Ecto neural progenitor cell (in vitro differentiated cells): ENCODE measurements at places on chromosomes 13 and 19.

- no peak for DNase-seq
Observed at GRCh38 chr13:50629497-50629896, 214.0 kb downstream of the DLEU7 start.

DNA sequence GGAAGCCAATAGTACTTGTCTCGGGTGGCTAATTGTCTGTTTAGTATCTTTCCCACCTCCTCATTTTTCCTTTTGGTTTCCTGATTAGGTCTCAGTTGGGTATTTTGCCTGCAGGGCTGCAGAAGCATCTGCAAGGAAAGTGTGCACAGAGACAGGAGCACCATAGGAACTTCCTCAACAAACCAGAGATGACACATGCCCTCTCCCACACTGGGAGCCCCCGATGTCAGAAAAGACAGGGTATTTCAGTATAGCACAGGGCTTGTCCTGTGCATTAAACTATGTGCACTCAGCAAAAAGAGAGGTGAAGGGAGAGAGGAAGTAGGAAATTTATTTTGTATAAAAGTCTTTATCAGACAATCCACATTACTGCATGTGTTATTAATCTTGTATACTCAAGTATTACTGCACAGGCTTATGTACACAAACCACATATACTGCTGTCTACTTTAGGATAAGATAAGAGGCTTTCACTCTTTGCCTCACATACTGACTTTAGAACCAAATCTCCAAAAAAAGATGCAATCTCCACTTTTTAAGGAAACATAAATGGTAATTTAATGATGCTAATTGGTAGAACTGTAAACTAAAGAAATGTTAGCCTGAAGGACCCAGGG lies 501.0 kb downstream of the FOXO1 start:
- no peak for DNase-seq

DNA sequence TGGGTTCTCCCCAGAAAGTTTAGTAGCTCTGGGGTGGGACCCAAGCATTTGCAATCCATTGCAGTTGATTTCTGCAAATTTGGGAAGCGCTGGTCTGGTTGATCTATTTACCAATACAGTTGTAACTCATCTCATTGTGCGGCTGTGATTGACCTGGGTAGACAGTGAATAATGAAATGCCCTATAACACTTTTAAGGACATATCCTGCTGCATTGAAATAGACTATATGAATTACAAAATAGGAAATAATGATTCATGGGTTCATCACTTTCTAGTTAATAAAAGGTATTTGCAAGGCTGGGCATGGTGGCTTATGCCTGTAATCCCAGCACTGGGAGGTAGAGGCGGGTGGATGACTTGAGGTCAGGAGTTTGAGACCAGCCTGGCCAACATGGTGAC lies 59.0 kb upstream of the FARP1 start:
- DNase-seq = no peak

DNA sequence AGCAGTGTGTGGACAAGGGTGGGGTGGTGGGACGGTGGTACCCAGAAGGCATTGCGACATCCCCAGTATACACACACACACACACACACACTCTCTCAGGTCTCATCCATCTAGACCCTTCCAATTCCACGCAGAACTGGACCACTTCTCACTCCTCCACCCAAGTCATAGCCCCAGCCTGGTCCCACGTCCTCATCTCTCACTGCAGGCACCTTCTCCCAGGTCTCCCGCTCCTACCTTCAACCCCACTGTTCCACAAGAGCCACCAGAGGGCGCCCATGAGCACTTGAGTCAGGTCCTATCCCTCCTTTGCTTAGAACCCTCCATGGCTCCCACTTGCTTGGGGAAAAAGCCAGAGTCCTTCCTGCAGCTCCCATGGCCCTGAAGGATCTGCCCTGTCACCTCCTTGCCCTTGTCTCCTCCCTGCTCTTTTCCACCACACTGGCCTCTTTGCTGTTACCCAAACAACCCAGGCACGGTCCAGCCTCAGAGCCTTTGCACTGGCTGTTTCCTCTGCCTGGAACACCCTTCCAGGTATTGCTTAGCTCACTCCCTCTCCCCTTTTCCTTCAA lies 62.6 kb downstream of the IER2 start:
- DNase-seq = no peak

DNA sequence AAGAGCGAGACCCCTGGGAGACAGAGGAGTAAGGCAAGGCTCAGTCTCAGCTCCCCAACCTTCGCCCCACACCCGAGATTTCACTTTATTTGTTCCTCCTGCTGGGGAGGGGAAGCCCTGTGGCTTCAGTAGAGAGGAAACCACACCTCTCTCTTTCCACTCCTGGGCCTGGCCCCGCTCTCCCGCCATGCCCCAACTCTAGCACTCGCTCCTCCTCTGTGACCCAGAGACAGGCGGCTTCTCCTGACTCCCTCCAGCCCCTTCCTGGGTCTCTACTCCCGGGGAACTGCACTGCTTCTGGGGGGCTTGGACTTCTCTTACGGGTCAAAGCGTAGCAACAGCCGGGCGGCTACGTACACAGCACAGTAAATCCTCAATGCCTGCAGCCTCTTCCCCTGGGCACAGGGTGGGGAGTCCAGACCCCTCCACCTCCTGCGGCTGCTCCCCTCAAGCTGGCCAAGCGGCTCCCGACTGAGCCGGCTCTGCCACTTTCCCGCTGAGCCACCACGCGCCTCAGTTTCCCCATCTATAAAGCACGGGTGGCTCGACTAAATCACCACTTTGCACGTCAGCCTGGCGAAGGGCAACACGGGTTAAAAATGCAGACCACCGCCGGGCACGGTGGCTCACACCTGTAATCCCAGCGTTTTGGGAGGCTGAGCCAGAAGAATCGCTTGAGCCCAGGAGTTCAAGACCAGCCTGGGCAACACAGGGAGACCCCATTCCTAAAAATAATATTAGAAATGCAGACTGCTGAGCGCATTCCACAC lies 1.4 kb downstream of the RNF126 start:
- no peak for DNase-seq

GRCh38 chr13:51938454-51938853 lies 72.8 kb downstream of the ATP7B start:
- DNase-seq = no peak

DNA sequence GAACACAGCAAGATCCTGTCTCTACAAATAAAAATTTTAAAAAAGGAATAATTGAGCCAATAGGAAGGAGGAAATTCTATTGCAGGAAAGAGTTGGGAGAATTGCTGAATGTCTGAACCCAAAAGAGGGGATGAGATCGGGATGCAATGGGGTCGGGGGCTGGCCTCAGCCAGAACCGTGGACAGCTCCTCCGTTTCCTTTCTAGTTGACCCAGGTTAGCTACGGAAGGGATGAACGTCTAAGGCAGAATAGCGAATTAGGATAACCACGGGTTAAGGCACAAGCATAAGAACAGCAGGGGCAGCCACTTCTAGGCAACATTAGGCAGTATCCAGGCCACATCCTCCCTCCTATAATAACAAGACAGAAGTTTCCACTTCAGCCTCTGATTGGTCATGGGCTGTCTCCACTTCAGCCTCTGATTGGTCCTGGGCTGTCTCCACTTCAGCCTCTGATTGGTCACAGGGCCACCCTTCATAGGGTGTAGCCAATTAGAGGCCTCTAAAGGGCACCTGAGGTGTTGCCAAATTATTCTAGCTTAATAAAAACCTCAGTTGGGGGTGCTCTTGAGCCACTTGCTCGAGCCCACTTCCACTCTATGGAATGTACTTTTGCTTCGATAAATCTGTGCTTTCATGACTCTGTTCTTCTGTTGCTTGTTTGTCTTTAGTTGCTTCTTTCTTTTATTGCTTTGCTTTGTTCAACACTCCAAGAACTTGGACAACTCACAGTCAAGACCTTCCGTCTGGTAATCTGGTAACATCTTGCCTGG lies 24.9 kb upstream of the TPM4 start:
- DNase-seq = no peak

DNA sequence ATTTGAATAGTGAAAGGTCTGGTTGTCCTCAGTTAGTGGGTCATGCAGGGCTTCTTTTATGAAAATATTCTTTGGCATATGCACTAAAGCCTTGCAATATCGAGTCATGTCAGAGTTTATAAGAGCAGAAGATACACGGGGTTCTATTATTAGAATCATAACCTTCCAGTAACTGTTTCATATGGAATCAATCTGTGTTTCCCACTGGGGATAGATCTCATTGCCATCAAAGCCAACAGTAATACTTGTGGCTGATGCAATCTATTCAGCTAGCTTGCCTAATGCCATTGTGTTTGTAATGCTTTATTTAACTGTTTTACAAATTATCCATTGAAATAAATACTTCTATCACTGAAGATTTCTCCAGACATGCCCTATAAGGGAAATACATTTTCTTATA lies 746.9 kb upstream of the PCDH9 start:
- no peak for DNase-seq

- no peak for DNase-seq
Observed at GRCh38 chr19:47542030-47542475, 27.2 kb upstream of the NAPA start.

DNA sequence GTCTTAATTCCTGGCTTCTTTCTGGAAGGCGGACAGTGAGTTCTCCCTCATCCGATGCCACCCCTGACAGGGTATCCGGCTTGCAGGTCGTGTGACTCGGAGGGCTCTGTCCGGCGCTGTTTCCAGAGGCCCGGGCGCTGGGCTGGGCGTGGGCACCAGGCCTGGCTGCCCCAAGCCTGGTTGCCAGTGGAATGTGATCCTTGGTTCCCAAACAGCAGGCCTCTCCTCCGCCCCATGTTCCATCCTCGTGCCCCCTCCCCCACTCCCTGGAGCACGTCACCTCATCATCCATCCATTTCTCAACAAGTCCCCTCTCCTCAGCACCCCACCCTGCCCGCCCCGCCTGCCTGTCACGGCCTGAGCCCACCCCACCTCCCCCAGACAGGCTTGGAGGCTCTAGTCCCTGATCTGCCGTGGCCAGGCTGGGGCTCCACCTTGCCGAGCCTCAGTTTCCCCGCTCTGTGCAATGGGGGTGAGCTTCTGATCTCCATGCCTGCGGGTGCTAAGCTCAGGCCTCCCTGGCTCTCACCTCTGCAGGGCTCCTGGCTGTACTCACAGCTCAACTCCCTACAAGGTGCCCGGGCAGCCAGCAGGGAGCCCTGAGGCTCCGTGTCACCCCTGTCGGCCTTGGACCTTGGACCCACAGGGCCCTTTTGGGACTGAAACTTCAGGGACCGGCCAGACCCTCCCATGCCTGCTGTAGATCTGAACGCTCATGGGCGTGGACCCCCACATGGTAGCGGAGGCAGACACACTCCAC lies 2.3 kb downstream of the TBXA2R start:
- DNase-seq = no peak

GRCh38 chr19:51803967-51804366 lies 9.0 kb downstream of the FPR3 start:
- no peak for DNase-seq

DNA sequence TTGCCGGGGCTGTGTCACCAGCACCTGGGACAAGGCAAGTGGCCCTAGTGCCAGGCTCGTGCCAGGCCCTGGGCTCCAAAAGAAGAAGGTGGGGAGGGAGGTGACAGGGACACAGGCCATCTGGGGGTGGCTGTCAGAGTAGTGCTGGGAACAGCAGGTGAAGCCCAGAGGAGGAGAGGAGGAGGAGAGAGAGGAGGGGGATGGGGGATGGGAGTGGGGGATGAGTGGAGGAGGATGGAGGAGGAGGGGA lies 18.7 kb downstream of the LSM4 start:
- DNase-seq = no peak

DNA sequence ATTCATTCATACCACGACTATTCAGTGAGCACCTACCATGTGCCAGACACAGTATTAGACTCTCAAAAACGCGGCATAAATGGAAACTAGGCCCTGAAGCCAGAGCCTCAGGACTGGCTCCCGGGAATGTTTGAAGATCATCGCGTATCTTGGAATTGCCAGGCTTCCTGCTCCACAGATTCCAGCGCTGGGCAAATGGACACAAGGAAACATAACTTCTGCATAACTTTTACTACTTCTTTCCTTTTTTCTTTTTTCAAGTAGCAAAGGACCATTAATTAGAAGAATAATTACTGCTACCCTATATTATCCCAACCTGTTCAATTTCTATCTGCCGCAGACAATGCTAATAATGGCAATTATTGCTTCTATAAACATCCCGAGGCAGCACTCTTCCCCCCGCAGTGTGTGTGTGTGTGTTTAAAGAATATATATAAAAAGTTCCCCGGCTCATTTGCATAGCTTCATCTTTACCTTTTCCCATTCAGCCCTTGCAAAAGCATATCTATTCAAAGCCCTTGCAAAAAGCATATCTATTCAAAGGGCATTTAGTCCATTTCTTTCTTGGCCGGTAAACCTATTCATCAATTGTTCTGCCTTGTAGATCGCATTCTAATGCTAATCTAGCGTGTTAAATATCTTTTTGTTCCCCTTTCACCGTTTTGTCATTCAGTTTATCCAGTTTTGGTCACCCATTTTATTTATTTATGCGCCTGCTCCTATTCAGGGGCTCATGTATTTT lies 6.1 kb downstream of the SOX21 start:
- DNase-seq = no peak

DNA sequence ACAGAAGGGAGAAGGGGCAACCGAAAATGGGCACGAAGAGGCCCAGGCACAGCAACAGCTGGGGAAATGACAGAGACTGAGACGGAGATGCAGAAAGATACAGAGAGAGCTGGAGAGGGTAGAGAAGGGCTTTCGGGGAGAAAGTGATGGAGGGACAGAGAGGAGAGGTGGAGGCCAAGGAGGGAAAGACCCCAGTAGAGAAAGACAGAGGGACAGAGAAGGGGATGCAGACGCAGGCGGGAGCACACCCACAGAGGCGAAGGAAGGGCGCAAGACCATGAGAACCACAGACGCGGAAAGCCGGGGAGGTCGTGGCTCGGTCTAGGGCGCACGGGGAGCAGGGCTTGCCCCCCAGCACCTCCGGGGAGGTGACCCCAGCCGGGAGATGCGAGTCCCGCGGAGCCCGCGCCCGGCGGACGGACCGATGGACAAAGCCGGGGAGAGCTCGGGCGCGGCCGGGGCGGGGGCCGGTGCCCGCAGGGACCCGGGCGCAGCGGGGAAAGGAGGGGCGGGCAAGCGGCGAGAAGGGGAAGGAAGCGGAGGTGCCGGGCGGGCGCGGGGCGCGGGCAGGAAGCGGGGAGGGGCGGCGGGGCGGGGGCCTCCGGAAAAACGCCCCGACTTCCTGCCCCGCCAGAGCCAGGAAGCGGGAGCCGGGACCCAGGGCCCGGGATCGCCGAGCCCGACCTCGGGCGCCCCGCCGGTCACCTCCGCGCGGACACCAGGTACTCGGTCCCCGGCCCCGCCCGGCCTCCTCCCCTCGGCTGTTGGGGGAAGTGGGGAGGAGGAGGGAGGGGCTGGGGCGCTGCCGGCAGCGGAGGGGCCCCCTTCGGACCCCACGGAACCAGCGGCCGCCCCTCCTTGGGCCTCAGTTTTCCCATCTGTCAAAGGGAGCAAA lies at the start of gene ARHGEF1:
ARHGEF1 (plus strand) TSS at position 617 of the 895 bp plus-strand sequence. CDS start 4,899 bp downstream, outside the sequence.
- DNase-seq = peak; percentile 66
